Panc1 (cell line): ENCODE measurements at places on chromosomes 16 and 17. TPM values are rescaled to one million over a fixed set of nuclear protein-coding genes. Genes with fewer than 3 reads are reported as not detected.

The CLEC18B gene
- not detected for total RNA-seq

The ZNF750 gene
- not detected for total RNA-seq

The ETV4 gene
- total RNA-seq: 8.3 TPM

The EDC4 gene
- 85.3 TPM for total RNA-seq

The TBC1D3I gene
- 0.54 TPM for total RNA-seq

The CCL17 gene
- not detected for total RNA-seq

The STH gene
- not detected for total RNA-seq

The TBC1D26 gene
- 0.05 TPM for total RNA-seq

The TERB1 gene
- not detected for total RNA-seq

The CSH1 gene
- not detected for total RNA-seq

The TGFB1I1 gene
- 32.5 TPM for total RNA-seq

The HOXB9 gene
- total RNA-seq: 65.9 TPM

The G6PC1 gene
- 0.08 TPM for total RNA-seq

The HBA2 gene
- total RNA-seq: not detected

The CA7 gene
- not detected for total RNA-seq
